Activated CD8-positive, alpha-beta memory T cell treated with anti-CD3 and anti-CD28 coated beads for 48 hours (primary cell): ENCODE measurements at places on chromosomes 13 and 19.

DNA sequence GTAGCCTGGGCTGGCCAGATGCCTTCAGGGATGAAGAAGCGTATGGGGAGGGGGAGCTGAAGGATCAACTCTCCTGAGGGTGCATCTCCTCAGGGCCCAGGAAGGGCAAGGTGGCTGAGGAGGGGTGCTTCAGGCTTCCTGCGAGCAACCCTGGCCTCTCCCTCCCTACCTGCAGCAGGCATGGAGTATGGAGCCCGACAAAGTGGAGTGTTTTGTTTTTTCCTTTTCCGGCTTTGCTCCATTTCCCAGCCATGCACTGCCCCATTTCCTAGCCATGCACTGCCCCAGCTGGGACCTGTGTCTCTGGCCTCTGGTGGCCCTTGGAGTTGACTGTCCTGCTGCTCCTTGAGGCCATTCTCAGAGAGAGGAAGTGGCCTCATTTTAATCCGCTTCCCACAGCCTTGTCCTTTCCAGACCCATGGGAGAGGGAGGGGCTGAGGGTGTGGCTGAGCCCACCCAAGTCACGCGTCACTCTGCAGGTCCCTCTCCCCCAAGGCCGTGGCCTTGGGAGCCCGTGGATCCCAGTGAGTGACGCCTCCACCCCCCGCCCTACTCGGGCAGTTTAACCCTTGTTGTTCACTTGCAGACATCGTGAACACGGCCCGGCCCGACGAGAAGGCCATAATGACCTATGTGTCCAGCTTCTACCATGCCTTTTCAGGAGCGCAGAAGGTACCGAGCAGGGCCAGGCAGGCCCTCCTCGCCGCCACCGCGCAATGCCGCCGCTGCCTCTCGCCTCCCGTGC, 34.4 kb downstream of the CAPN12 start:
- DNase-seq: no peak

DNA sequence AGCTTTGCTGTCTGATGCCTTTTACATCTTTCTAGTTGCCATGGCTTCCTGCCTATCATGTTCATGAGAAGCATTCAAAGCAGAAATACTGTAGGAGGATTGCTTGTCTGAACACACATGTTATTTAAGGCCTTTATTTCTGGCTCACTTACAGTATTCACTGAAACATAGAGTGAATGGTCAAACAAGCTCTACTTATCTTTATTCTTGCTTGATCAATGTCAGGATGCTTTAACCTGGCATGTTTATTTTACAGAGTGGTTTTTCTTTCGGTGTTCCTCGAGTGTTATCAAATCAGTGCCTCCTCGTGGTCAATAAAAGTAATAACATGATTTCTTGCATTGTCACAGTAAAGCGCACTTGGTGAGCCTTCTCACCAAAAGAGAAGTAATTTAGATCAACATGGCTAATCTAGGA, 73.5 kb upstream of the PCDH17 start:
- DNase-seq: no peak

DNA sequence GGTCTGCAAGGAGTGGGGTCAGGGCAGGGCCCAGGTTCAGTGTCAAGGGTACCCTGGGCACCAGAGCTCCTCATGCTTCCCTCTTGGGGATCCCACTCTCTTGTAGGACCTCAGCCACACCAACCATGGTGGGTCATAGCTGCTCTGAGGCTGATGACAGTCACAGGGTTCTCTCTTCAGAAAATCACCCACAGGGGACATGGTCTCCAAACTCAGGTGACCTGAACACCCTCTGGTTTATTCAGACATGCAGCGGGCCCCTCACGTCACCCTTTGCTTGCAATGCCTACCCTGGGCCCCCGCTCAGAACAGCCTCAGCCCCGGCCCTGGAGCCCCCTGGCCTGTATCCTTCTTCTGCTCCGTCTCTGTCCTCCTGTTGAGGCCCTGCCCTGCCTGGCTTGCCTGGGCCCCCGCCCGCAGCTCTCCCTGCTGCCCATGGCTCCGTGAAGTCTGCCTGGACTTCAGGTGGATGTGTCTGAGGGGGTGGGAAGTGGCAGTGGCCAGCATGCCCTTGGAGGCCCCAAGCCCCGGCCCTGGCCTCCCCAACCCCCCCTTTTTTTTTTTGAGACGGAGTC, 20.4 kb downstream of the CHERP start:
- DNase-seq: no peak

DNA sequence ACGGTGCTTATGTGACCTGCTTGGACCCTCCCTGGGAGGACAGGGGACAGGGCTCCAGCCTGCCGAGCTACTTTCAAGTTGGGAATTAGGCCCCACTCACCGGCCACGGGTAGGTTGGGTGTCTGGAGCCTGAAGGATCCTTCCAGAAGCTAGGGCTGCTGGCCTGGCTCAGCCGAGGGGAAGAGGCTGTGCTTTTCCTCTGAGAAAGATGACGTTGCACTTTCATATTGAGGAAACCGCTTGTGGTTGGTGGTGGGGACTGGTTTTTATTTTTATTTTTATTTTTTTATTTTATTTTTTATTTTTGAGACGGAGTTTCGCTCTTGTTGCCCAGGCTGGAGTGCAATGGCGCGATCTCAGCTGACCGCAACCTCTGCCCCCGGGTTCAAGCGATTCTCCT, at the start of gene TMEM150B:
TSS of gene TMEM150B (minus strand) at position 170 of the 400 bp plus-strand sequence. CDS start 4,305 bp downstream, outside the sequence.
- no peak for DNase-seq

DNA sequence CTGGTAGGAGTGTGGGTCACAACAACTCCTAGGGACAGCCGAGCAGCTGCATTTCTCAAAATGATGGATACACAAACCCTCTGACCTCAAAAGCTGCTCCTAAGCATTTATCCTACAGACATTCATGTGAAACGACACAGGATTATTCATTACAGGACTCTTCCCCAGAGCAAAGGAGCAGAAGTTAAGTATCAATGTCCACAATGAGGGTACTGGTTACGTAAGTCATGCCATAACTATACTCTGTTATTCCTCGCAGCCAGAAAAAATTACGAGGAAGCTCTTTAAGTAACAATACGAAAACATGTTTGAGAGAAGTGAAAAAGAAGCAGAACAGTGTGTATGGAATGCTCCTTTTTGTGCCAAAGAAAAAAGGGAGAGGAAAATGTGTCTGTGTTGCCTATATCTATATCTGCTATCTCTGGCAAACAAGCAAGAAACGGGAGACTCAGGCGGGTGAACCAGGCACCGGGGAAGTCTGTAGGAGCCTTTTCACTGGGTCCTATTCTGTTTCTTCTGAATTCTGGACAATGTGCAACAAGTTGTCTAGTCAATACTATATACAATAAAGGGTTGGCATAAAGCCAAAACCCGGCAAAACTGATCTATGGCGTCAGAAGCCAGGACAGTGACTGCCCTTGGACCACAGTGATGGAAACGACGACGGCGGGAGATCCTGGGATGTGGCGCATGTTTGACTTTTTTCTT, 1.3 kb downstream of the ISOC2 start:
- DNase-seq: no peak
